ENCODE measurements at places on chromosomes 2 and 18. TPM values are rescaled to one million over a fixed set of nuclear protein-coding genes. Genes with fewer than 3 reads are reported as not detected.

GRCh38 chr2:50955081-50955480 lies 76.9 kb downstream of the NRXN1 start:
- no peak for DNase-seq

EML6 gene
- 0.92 TPM for total RNA-seq

DNA sequence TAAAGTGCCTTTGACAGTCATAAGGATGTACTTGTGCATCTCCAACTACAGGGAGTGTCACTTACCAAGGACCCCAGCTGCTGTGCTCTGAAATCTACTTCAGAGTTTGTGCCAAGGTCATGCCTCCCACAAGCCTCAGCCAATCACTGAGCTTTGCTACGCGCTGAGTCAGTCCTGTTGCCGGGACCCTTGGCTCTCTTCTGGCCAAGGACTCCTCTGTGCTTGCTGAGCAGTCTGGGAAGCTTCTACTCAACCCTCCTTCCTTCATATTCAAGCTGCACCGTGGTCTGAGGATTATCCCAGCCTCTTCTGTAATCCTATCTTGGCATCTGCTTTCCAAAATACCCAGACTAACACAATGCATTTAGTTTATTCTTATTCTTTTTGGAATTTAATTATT lies 398.9 kb upstream of the FANCL start:
- no peak for DNase-seq

DNA sequence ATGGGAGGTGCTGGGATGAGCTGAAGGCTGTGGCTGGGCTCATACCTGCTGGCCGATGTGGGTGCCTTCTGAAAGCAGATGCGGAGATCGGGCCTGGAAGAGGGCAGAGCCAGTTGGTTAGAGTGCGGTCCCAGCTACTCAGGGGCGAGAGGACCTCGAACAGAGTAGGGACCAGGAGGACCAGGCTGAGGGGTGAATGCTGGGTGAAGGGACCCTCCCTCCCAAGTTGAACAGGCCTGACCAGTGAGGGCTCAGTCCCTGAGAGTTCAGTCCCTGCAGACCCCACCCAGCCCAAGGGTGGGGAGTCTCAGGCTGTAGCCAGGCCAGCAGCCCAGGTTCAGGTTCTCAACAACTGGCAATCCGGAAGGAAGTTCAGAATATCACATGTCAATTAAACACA lies 232.8 kb upstream of the HS6ST1 start:
- no peak for DNase-seq

- no peak for DNase-seq
Observed at GRCh38 chr2:64629329-64629781, 24.4 kb downstream of the SERTAD2 start.

GRCh38 chr2:112074506-112074905 lies 19.4 kb downstream of the TMEM87B start:
- no peak for DNase-seq

GAL3ST2 gene
- total RNA-seq = 2.2 TPM
